CD4-positive, alpha-beta T cell treated with Interleukin-17A for 4 hours (primary cell): ENCODE measurements at places on chromosomes 12 and 14.
A peak's percentile ranks its signal among the peaks of the same experiment; 100 is the strongest.

DNA sequence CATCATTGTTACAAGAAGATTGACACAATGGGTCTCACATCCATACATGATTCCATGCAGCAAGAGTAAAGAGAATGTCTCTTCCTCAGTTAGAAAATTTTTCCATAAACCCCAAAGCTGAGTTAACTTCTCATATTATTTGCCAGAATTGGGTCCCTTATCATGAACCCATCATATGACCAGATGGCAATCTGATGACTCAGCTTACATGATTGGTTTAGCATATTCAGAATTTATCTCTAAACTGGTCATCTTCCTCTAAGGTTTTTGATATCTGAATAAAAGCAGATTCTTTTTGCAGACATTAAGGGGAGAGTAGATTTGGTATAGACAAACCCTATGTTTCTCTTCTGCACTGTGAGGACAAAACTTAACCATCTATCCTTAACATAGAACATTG, 174.9 kb downstream of the PIK3C2G start:
- no peak for DNase-seq

DNA sequence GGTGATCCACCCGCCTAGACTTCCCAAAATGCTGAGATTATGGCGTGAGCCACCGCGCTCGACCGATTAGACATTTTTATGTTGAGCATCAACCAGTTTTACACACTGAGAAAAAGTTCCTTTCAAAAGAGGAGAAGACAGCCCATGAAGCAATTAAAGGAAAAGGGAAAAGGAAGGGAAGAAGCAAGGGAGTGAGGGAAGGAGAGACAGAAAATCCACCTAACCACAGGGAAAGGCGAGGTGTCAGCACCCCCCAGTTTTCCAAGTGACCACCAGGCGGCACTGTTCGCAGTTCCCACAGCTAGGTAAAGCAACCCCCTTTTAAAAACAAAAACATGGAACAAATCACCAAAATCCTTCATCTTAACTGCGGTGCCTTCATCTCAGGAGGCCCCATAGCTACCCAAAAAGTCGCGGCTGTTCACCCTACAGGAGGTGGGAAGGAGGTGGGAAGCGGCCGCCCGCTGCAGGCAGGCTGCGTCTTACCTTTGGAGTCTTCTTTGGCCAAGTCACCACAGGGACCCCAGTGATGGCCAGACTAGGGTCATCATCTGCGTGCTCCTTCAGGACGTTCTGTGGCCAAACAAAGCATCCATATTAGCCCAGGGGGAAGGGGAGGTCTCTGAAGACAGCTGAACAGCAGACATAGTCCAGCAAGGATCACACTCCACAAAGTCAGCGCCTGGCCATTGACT, 86.6 kb downstream of the KDM2B start:
- DNase-seq, result peak; percentile 73

GRCh38 chr14:61388173-61388975, 67.0 kb downstream of the PRKCH start:
- peak; percentile 25 for DNase-seq

GRCh38 chr12:9973949-9974348, 2.7 kb downstream of the CLEC12A start:
- DNase-seq, result no peak

- no peak for DNase-seq
These were observed 1.4 kb downstream of the JPH4 start for GRCh38 chr14:23577004-23577681.

DNA sequence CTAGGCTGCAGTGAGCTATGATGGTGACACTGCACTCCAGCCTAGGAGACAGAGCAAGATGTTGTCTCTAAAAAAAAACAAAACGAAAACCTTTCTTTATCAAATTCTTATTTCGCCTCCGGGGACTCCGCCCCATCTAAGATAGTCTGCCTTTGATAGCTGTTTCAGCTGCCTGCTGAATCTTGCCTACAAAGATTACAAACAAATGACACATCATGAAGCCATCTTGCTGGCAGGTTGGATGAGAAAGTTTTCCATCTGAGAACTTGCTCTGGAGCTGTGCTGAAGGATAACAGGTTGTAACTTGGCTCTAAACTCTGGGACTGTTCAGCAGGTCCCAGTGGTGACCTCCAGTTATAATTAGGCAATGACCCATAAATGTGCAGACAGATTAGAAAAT, 41.8 kb upstream of the AEBP2 start:
- DNase-seq, result no peak

GRCh38 chr12:79595273-79595672, 95.5 kb downstream of the PAWR start:
- no peak for DNase-seq

- DNase-seq, result no peak
These were observed 13.2 kb upstream of the EDDM3A start for GRCh38 chr14:20732477-20732876.

DNA sequence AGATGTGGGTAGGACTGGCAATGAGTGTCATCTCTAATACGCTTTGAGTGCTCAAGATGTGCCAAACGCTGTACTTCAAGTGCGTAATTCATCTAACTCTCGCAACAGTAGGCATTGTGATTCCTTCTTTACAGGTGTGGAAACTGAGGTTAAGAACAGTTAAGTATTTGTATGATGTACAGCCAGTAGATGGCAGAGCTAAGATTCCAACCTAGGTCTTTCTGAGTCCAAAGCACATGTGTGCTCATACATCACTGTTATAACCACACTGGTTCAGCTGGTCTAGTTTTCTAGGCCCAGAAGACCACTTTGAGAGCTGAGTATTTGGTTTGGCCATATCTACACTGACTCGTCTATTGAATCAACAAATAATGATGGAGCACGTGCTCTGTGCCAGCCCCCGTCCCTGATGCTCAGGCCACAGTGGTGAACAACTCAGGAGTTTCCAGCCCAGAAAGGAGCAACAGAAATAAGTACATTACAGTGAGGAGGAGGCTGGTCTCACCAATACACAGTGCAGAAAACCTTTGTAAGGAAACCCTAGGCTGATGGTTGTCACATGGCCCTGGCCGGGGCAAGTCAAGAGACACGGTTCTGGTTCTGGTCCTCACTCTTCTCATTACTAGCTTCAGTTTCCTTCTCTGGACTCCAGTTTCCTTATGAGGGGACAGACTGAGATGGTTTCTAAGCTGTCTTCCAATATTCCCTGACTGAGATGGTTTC, 69.3 kb upstream of the SCN8A start:
- DNase-seq, result no peak

DNA sequence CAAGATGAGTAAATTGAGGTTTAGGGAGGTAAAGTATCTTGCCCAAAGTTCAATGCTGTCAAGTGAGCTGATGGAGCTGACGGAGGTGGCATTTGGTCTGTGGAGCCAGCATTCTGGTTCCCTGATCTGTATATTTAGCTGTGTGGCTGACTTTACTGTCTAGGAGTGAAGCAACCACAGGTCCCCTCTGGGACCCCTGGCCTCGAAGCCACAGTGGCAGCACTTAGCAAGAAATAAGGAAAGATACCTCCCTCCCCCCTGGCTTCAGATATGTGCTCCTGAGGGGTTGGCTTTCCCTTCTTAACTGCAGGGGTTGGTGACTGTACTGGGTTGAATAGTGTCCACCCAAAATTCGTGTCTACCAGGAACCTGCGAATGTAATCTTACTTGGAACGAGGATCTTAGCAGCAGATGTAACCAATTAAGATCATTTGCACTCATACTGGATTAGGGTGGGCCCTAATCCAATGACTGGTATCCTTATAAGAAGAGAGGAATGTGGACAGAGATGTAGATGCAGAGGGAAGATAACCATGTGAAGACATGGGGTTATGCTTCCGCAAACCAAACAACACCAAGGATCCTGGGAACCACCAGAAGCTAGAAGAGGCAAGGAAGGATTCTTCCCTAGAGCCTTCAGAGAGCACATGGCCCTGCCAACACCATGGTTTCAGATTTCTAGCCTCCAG, 2.0 kb upstream of the ACVR1B start:
- DNase-seq, result no peak

GRCh38 chr12:42021469-42021868, 123.2 kb downstream of the GXYLT1 start:
- DNase-seq, result no peak

GRCh38 chr12:107761502-107761904, 566 bp upstream of the PRDM4 start:
- peak; percentile 27 for DNase-seq

DNA sequence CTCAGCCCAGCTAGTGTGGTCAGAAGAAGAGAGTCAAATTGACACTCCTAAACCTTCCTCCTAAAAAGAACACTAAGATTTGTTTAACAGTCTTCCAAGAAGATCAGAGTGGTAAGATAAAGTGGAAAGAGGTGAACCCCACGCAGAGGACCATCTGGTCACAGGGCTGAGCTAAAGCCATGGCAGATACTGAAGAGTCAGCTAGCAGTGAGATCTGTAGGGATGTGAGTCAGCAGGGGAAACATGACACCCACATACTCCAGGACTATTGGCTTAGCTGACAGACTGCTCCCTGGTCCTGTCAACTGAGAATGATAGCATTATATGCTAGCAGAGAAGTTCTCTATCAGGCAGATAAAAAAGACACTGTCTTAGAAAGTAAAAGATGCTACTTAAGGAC, 269.4 kb upstream of the ALG10 start:
- DNase-seq, result no peak

DNA sequence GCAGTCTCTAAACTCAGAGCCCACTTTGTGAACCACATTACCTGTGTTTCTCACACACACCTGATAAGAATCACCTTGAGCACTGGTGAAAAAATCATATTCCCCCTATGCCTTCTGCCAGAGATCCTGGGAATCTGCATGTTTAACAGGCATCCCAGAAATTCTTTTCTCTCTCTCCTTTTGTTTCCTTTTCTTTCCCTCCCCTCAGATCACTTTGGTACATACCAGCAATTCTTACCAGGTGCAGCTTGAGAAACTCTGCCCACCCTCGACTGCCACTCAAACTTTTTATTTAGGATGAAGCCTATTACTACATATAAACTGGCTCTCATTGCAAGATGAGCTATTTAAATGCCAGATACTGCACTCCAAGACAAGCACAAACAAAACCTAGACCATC, 36.0 kb downstream of the HECTD4 start:
- no peak for DNase-seq

GRCh38 chr12:110732572-110732971, 10.1 kb downstream of the PPP1CC start:
- no peak for DNase-seq

DNA sequence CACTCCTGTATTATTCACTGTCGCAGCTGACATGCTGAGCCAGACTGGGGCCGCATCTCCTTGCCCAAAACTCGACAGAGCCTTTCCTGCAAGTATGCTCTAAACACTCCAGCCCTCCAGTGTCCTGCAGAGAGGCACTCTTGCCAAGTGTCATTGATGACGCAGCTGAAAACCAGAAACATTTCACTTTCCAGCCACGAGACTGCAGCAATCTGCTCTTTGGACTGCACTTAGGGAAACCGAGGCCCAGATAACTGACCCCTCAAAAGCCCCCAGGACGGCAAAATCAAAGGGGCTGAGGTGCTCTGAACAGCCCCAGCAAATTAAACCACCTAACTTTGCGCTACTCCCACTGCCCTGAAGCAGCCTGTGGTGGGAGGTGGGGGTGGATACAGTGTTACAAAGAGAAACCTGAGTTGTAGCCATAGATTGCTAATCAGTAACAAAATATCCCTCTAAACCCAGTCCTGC, 2.6 kb downstream of the CCDC85C start:
- no peak for DNase-seq

- DNase-seq, result peak; percentile 19
These were observed 86.5 kb downstream of the CAND1 start for GRCh38 chr12:67355428-67356379.

GRCh38 chr12:89335452-89336244, 16.7 kb downstream of the DUSP6 start:
- no peak for DNase-seq

DNA sequence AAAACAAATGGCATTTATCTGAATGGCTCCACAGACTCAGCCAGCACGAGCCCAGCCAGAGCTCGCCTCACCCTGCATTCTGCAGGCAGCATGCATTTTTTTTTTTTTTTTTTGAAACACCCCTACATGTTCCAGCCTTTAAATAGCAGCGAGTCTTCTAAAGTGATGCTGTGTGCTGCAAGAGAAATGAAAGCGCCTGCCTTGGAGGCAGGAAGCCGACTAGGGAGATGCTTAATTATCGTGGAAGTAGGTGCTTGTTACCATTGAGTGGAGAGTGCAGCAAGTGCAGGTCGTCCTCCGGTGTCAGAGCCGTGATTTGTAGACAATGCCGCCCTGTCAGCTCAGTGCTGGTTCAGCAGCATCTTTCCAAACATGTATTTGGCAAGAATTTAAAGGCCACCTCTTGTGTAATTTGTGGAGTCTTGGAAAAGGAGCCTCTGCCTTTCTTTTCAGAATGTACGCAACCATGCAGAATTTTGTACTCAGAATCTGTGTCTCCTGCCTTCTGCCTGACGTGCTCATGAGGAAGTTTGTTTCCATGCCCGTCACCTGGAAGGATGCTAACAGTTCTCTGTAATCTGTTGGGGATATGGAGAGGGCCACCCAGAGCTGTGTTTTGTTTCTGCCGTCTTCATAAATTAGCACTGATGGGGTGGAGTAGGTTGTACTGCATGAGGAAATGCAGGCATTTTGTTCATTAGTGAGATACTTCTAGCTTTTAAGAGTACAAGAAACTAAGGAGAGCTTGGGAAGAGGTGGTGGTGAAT, 345.9 kb upstream of the RGS6 start:
- no peak for DNase-seq

GRCh38 chr12:53067993-53068770, 11.0 kb downstream of the SPRYD3 start:
- no peak for DNase-seq

DNA sequence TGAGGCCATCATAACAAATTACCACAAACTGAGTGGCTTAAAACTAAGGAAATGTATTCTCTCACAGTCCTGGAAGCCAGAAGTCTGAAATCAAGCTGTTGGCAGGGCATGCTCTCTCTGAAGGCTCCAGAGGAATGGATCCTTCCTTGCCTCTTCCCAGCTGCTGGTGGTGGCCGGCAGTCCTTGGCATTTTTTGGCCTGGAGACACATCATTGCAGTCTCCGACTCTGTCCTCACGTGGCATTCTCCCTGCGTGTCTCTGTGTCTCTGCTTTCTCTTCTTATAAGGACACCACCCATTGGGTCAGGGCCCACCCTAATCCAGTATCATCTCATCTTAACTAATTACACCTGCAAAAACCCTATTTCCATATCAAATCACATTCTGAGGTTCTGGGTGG, 206.1 kb downstream of the SLC41A2 start:
- no peak for DNase-seq

DNA sequence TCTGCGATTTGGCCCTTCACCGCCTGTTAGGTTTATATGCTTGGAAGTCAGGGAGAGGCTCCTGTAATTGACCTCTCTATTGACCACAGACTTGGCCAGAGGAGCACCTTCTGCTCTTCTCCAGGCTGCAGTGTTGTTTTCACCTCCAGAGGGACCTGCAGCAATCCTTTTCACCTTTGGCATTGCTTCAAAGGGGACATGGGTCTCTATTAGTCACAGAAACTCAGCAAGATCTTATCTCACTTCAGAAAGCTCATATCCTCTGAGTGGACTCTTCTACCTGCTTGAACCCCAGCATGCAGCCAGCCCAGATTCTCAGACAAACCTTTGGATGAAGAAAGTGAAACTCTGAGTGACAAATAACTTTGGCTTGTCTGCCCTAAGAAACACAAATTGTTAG, 339.3 kb downstream of the NRXN3 start:
- DNase-seq, result no peak
